H1 (cell line): ENCODE measurements at places on chromosomes 3 and 15.
A peak's percentile ranks its signal among the peaks of the same experiment; 100 is the strongest.

DNA sequence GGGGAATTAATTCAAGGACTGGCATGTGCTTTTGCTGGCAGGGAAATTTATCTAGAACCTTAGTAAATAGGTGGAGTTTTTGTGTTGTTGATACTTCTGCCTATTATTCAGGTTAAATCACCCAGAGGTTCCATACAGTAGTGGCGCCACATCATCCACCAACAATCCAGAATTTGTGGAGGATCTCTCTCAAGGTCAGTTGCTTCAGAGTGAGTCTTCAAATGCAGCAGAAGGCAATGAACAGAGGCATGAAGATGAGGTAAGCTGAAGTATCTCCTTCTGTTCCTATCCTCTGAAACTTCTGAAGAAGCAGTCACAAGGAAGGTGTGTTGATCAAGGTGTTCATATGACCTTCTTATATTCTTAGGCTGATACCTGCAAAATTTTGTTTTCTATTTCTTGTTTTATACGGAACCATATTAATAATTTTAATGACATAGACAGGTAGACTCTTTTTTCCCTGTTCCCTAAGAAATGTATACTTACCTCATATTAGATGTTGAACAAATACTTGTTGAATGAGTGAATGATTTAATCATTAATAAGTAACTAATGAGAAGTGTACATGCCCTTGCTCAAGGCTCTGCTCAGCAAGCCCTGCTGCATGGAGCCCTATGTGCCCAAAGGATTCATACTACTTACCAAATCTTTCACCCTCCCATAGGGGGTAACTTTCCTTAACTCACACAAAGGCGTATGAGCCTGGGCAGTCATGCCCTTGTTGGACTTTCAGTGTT lies 43.6 kb downstream of the HMG20A start:
- no peaks in the 10 kb centered on the region for H3K27me3 ChIP-seq
- no peak overlapping the region for H3K27ac ChIP-seq
- H3K4me1 ChIP-seq, result 0 out of 2 replicates have a peak, but pooled peaks cover 2% of the 10 kb centered on the region
- no peak for DNase-seq
- no peak overlapping the region for H3K4me3 ChIP-seq

GRCh38 chr3:127077068-127077467 lies 94.2 kb downstream of the PLXNA1 start:
- no peak for DNase-seq
- no peaks in the 10 kb centered on the region for H3K36me3 ChIP-seq
- H3K27ac ChIP-seq, result no peak overlapping the region
- no peaks in the 10 kb centered on the region for H3K27me3 ChIP-seq
- H3K4me3 ChIP-seq, result no peak overlapping the region
- H3K4me1 ChIP-seq, result no peaks in the 10 kb centered on the region

- no peaks in the 10 kb centered on the region for H3K4me1 ChIP-seq
- H3K27ac ChIP-seq, result no peak overlapping the region
- no peak for DNase-seq
- H3K27me3 ChIP-seq, result no peaks in the 10 kb centered on the region
Measured at GRCh38 chr3:67228136-67228535, 230.0 kb downstream of the KBTBD8 start.

DNA sequence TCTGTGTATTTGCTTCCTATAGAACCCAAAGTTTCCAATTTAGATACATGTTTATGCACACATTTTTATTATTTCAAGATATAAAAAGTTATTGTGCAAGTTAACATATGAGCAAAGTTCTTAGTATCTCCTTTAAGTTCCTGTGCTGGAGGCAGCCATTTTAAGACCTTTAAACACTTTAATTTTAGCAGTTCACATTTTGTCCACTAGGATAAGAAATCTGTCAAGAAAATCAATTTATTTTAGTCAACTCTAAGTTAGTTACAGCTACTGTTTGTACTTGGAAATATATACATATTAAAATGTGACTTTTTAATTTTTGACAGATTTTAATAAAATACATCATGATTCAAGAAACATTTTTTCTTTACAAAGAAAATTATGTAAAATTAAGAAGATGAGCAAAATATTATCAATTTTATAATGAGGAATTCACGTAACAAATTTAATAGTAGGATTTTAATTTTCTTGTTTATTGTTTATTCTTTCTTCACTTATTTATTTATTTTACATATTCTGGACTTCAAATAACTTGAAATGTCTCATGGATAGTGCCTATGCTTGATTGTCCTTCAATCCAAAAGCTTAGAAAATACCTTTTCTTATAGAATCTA lies 402.6 kb upstream of the GBE1 start:
- H3K4me3 ChIP-seq, result no peak overlapping the region
- H3K27ac ChIP-seq, result no peak overlapping the region
- no peak for DNase-seq
- H3K36me3 ChIP-seq, result no peaks in the 10 kb centered on the region
- H3K27me3 ChIP-seq, result no peaks in the 10 kb centered on the region

- H3K4me1 ChIP-seq, result peaks cover 7% of the 10 kb centered on the region
- H3K27me3 ChIP-seq, result peaks cover 9% of the 10 kb centered on the region
- no peaks in the 10 kb centered on the region for H3K36me3 ChIP-seq
- no peak for DNase-seq
Measured at GRCh38 chr15:78810362-78811123, 721 bp downstream of the ADAMTS7 start.

GRCh38 chr15:68699881-68700454 lies 120.7 kb downstream of the ANP32A start:
- no peak for DNase-seq
- H3K27me3 ChIP-seq, result 0 out of 2 replicates have a peak, but pooled peaks cover 3% of the 10 kb centered on the region
- no peaks in the 10 kb centered on the region for H3K36me3 ChIP-seq
- H3K4me3 ChIP-seq, result no peak overlapping the region

DNA sequence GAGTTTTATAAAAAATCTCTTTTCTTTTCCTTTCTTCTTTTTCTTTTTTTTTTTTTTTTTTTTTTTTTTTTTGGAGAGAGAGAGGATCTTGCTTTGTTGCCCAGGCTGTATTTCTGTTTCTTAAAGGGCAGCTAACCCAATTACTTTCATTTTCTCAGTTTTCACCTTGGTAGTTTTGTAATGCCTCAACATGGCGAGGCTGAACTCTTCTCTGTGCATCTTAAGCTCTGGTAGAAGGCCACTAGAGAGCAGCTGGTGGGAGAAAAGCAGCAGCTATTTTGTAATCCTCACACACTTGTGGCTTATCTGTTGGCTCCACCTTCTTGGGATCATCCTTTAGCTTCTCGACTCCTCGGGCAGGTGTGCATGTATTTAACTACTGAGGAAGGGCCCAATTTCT lies 152.2 kb upstream of the MEIS2 start:
- no peaks in the 10 kb centered on the region for H3K36me3 ChIP-seq
- H3K27ac ChIP-seq, result no peak overlapping the region
- no peaks in the 10 kb centered on the region for H3K27me3 ChIP-seq
- no peaks in the 10 kb centered on the region for H3K4me1 ChIP-seq
- no peak for DNase-seq
- no peak overlapping the region for H3K4me3 ChIP-seq

DNA sequence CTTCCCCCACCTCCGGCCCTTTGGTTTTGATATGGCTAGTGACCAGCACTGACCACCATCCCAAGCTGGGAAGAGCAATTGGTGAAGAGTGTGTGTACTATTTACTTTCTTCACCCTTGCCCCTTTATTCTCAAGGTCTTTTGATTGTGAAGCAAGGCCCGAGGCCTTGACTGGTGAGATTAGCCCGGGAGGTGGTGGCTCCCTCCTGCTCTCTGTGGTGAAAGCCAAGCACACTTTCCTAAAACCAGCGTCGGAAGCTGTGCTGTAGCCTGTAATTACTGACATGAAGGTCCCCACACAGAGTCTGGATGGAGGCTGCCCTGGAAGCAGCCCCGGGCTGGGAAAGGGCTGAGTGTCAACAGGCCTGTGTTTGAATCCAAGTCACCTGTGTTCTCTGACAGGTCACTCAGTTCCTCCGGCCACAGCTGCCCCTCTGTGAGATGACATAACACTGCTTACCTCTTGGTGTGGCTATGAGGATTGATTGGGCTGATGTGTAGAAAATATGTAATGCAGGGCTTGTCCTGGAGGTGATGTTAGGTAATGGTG lies 60.5 kb upstream of the PRR23C start:
- H3K27me3 ChIP-seq, result no peaks in the 10 kb centered on the region; the same call in 1 of the 2 replicates
- DNase-seq, result no peak
- no peaks in the 10 kb centered on the region for H3K36me3 ChIP-seq
- H3K4me1 ChIP-seq, result no peaks in the 10 kb centered on the region
- no peak overlapping the region for H3K4me3 ChIP-seq
- no peak overlapping the region for H3K27ac ChIP-seq

DNA sequence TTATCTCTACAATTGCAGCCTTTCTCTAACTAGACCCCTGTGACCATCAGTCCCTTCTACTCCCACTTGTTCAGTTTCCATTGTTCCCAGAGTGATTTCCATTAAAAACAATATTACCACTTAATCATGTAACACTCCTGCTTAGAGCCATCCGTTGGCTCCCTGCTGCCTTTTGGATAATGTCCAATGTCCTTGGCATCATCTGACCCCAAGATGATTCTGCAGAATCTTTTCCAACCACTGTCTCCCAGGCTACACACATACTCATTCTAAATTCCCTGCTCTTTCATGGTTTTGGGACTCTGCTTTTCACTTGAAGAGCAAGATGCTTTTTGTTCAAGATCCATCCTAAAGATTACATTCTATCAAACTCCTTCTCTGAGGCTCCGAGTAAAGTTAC lies 7.1 kb downstream of the KCNH8 start:
- no peaks in the 10 kb centered on the region for H3K36me3 ChIP-seq
- no peaks in the 10 kb centered on the region for H3K4me1 ChIP-seq
- no peak for DNase-seq
- no peak overlapping the region for H3K4me3 ChIP-seq
- no peak overlapping the region for H3K27ac ChIP-seq

DNA sequence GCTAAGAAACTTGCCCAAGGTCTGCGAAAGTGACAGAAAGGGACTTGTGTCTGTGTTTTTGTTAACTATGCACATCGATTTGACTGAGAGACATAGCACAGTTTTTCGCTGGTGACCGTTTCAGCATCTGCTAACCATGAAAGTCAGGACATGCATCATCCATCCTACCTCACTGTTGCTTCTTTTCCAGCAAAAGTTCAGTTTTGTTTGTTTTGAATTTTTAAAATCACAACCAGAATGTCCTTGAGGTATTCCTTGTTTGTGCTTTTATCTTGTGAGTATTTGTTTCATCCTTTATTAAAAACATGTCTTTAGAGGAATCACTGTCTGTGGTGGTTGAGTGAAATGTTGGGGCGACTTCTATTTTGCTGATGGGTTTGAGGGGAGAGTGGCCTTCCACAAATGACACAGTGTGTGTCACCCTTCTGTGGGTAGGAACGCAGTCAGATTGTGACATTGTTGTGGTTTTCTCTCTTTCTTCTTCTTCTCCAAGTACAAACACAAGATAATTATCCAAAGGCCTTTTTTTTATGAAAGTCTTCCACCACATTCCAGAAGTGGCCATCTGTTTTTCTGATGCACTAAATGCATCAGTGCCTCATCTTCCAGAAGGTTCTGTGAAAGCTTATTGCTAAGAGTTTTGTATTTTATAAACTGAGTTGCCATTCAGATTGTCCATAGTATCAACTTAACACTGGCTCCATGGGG lies 214.4 kb upstream of the NR2E3 start:
- H3K36me3 ChIP-seq, result no peaks in the 10 kb centered on the region
- H3K27me3 ChIP-seq, result no peaks in the 10 kb centered on the region
- H3K4me3 ChIP-seq, result no peak overlapping the region
- 0 out of 2 replicates have a peak, but pooled peaks cover 3% of the 10 kb centered on the region for H3K4me1 ChIP-seq
- DNase-seq, result no peak

DNA sequence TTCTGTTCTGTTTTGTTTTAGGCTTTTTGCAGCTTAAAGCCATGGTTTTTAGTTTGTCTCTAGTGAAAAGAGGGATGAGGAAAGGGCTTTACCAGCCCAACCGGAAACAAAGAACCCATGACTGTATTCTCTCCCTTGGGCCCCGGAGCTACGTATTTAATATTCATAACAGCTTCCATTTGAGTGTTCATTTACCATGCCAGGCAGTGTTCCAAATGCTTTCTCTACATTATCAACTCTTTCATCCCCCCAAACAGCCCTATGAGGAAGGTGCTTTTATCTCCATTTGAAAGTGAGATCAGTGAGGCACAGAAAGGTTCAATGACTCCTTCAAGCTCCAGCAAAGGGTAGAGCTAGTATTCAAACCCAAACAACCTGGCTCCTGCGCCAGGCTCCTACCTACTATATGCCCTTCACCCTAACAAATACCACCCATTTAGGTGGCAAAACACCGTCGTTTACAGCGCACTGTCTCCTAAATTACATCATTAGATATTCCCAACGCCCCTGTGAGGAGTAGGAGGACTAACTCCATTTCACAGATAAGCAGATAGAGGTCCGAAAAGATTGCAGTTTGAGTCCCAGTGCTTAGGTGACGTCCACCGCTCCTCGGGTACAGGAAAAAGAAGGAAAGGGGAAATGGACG lies 27.9 kb downstream of the GTPBP8 start:
- H3K4me1 ChIP-seq, result no peaks in the 10 kb centered on the region
- DNase-seq, result no peak
- no peaks in the 10 kb centered on the region for H3K27me3 ChIP-seq
- H3K4me3 ChIP-seq, result peak overlapping the region; percentile 84
- peaks cover 14% of the 10 kb centered on the region for H3K36me3 ChIP-seq
- peak overlapping the region; percentile 91 for H3K27ac ChIP-seq

DNA sequence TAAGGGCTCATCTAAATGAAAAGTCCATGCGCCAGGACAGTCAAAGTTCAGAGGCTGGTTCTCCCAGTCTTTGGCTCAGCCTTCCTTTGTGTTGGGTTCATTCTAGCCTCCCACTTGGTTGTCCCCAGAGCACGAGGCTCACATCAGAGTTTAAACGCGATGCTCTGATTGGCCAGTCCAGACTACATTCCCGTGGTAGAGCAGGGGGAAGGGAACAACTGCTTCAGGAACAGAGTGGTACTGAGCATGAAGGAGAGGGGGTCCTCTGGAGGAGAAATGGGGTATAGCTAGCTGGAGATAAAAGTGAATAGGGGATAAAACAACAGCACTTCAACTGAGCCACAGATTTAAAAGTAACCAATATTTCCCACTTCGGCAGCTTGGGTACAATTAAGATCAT lies 32.2 kb downstream of the ANAPC13 start:
- peaks cover 3% of the 10 kb centered on the region for H3K4me1 ChIP-seq
- H3K27me3 ChIP-seq, result no peaks in the 10 kb centered on the region
- no peak overlapping the region for H3K4me3 ChIP-seq
- no peaks in the 10 kb centered on the region for H3K36me3 ChIP-seq

- no peaks in the 10 kb centered on the region for H3K27me3 ChIP-seq
- no peak for DNase-seq
- no peaks in the 10 kb centered on the region for H3K36me3 ChIP-seq
- peaks cover 2% of the 10 kb centered on the region for H3K4me1 ChIP-seq
Measured at GRCh38 chr15:68641376-68641775, 62.6 kb downstream of the CORO2B start.

DNA sequence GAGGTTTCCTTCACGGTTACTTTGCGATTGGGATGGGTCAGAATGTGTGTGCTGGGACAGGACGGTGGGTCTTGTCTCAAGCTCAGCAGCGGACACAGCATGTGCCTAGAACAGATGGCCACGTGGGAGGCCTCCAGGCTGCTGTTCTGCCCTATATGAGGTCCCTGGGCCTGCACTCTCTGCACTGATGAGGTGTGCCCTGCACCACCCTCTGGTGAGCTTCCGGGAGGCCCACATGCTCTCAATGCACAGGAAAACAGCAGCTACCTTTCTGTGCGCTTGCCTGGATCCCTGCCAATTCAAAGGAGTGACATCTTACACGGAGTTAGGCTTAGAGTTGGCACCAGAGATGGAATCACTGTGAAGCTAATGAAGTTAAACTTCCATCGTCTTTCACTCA lies 59.8 kb downstream of the BOC start:
- no peaks in the 10 kb centered on the region; the same call in 1 of the 2 replicates for H3K36me3 ChIP-seq
- 0 out of 2 replicates have a peak, but pooled peaks cover 1% of the 10 kb centered on the region for H3K27me3 ChIP-seq
- DNase-seq, result no peak
